ENCODE measurements at places on chromosomes 1 and 21. TPM values are rescaled to one million over a fixed set of nuclear protein-coding genes. Genes with fewer than 3 reads are reported as not detected.

NPHS2 gene
- total RNA-seq = not detected

C1QB gene
- not detected for total RNA-seq

RHEX gene
- not detected for total RNA-seq

DIO1 gene
- total RNA-seq = not detected

SEC16B gene
- 0.08 TPM for total RNA-seq

RBBP5 gene
- total RNA-seq = 34.9 TPM

TTLL10 gene
- 0.73 TPM for total RNA-seq

TRIM45 gene
- 16.1 TPM for total RNA-seq

GJB4 gene
- total RNA-seq = not detected

OR2L13 gene
- total RNA-seq = not detected

C1orf232 gene
- not detected for total RNA-seq

All from SJCRH30 (cell line).